ENCODE measurements at places on chromosomes 6 and 20. TPM values are rescaled to one million over a fixed set of nuclear protein-coding genes. Genes with fewer than 3 reads are reported as not detected.

The NRSN1 gene
- not detected for total RNA-seq

The CALHM6 gene
- total RNA-seq, result 2.2 TPM

The BCKDHB gene
- total RNA-seq, result 64.9 TPM

DNA sequence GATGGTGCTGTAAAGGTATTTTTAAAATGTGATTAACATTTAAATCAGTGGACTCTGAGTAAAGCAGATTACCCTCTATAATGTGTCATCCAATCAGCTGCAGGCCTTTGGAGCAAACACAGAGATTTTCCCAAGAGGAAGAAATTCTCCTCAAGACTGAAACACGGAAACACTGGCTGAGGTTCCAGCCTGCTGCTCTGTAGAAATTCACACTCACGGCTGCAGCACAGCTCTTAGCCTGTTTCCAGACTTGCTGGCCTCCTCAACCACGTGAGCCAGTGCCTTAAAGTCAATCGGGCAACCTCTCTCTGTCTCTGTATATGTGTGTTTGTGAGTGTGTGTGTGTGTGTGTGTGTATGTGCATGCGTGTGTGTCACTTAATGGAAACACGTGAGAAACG lies 41.1 kb downstream of the PDE10A start:
- no peak for DNase-seq

DNA sequence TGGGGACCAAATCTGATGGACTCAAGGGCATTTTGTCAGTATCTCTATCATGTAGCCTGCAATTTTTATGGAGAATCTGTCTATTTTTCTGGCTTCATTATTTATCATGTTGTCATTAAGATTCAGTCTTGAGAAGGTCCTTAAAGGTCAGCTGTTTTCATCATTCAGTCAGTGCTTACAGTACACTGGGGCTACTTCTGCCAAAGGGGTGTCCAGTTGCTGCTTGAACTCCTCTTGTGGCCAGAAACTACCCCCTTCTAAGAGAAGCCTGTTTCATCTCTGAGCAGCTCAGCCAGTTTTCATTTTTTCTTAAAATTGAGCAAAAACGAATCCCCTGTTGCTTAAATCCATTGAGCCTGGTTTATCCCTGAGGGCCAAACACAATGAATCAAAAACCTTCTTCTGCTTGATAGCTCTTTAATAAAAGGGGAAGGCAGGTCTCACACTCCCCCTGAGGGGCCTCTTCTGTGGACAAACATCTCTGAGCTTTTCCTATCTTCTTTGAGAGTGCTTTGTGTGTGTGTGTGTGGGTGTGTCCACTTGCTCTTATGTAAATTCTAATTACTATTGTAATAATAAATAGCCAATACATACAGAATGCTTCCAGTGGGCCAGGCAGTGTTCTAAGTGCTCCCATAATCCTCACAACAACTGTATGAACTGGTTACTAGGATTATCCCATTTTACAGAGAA lies 172.2 kb downstream of the PLCB1 start:
- no peak for DNase-seq

DNA sequence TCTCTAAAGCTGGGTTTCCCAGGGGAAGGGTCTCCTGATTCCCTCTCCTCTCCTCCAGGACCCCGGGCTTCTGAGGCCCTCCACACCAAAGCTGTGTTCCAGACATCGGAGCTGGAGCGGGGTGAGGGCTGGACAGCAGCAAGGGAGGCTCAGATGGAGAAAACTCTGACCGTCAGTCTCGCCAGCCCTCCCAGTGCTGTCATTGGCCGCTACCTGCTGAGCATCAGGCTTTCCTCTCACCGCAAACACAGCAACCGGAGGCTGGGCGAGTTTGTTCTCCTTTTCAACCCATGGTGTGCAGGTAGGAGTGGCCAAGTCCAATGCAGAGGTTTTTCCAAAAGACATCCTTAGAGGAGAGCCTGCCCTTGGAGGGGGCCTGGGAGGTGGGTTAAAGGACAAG lies 14.4 kb downstream of the TGM6 start:
- DNase-seq, result no peak

GRCh38 chr6:66526061-66526460 lies 819.0 kb upstream of the EYS start:
- no peak for DNase-seq
